ENCODE measurements at places on chromosomes 3 and 15.
A peak's percentile ranks its signal among the peaks of the same experiment; 100 is the strongest.

DNA sequence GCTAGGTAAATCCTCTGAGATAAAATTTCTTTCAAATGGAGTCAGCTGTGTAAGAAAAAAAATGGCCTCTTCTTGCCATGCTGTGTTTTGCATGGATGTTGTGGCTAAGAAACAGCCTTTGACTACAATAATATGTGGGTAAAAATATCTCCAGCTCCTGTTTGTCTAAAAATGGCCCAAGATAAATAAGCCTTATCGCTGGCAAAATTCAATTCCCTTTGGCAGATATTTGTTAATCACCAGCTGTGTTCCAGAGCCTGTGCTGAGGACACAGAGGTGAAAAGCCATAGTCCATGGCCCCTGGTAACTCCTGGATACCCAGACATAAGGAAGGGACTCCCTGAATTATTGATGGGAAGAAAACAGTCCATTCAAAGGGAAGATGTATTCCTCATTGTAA, 15.3 kb upstream of the RAMAC start:
- DNase-seq: no peak

- DNase-seq: no peak
Measured at GRCh38 chr3:108525256-108525655, 14.9 kb upstream of the MYH15 start.

GRCh38 chr15:75929799-75930565, 26.3 kb downstream of the FBXO22 start:
- no peak for DNase-seq

GRCh38 chr3:188728371-188728896, 443.3 kb upstream of the TPRG1 start:
- no peak for DNase-seq

DNA sequence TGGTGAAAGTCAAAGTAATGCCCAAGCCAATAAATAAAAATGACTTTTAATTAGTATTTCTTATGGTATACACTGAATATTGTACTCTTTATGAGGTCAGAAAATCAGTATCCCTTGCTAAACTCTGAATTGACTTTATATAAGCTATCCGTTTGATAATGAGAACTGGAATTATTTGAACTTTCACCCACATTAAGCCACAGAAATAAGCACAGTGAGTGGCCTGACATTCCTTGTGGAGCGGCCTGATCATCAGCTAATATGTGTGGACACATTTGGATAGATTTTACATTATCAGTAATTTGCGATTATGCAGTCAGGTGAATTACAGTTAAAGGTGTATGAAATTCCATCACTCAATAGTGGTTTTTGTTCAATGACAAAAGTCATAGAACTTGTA, 136.0 kb upstream of the CBLB start:
- no peak for DNase-seq

- no peak for DNase-seq
Measured at GRCh38 chr3:133380481-133381225, 19.2 kb upstream of the BFSP2 start.

DNA sequence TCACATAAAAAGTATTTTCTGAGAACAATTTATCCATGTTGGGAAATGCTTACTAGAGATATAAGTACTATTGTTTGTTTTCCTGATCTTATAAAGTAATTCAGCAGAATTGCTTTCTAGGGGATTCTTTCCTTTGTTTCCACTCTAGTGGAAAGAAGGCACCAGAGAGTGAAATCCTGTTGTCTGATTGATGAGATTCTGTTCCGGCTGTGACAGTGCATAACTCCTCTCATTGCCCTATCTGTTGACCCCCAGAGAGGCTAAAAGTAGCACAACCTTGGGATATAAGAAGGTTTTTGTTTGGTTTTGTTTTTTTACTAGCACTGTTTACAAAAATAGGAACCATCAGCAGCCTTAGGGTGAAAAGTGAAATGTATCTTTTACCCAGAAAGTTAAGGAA, 114.1 kb downstream of the ALCAM start:
- no peak for DNase-seq

GRCh38 chr15:78071383-78071782, 6.1 kb downstream of the TBC1D2B start:
- DNase-seq: no peak

DNA sequence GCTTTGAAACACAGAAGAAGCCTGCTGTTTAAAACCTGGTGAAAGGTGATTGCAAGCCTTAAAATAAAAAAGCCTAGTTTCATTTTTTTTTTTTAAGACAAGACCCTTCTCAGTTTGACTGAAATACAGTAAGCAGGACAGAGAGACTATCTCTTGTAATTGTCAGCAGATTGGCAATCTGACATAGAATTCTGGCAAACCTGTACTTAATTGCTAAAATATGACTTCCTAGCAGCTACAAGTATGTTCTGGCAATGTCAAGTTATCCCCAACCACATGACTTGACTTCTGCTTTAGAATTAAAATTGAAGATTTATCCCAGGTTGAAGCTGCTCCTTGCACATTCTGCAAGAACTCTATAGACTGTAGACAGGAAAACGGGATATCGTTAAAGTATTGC, 232.8 kb upstream of the NR2F2 start:
- DNase-seq: no peak

- DNase-seq: no peak
Measured at GRCh38 chr15:99151156-99151555, 46.3 kb downstream of the SYNM start.

GRCh38 chr3:132926098-132926497, 112.1 kb upstream of the TMEM108 start:
- no peak for DNase-seq

GRCh38 chr15:96333131-96334016, 2.9 kb downstream of the NR2F2 start:
- DNase-seq: no peak

GRCh38 chr3:98778852-98779413, 15.8 kb downstream of the ST3GAL6 start:
- no peak for DNase-seq

GRCh38 chr3:114223143-114223542, 14.2 kb downstream of the ZNF80 start:
- DNase-seq: no peak

DNA sequence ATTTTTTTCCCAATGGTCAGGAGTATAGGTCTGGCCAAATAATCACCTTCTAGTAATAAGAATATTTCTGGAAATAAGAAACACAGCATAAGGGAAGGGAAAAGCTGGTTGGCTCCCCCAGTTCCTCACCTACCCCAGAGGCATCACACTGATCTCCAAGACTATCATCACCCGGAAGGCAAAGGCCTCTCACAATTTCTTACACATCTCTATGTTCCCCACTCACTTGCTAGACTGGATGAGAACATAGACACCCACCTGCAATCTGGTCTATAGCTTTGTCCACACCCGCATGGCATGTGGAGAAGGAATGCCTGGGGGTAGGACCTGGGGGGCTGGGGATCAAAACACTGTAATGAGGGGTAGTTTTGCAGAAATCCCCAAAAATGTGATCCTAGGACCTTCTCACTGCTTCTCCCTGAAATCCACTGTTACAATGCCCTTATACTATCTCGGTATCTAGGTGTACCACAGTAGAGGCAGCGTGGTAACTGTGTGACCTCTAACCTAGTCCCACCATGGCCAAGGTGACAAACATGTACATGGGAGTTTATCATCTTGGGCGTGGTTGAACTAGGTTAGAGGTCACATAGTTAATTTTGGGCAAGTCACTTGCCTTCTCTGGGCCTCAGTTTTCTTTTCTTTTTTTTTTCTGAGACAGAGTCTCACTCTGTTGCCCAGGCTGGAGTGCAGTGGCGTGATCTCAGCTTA, 29.5 kb upstream of the NRROS start:
- DNase-seq: no peak

DNA sequence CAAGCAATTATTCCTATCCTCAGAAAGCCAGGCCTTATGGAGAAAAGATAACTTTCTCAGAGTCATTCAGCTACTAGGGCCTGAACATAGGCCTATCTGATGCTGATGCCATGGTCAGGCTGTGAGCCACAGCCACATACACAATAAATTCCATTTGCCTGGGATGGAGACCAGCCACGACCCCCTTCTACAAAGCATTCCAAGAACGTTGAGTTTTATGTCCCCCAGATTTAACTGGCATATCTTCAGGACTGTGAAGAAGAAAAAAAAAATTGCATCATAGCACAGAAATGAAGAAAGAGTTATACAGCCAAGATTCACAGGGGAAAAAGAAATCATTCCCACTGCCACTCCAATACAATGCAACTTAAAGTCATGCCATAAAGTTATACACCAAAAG, 100.0 kb downstream of the THBS1 start:
- no peak for DNase-seq

- no peak for DNase-seq
Measured at GRCh38 chr3:190716211-190716610, 146.3 kb downstream of the GMNC start.

DNA sequence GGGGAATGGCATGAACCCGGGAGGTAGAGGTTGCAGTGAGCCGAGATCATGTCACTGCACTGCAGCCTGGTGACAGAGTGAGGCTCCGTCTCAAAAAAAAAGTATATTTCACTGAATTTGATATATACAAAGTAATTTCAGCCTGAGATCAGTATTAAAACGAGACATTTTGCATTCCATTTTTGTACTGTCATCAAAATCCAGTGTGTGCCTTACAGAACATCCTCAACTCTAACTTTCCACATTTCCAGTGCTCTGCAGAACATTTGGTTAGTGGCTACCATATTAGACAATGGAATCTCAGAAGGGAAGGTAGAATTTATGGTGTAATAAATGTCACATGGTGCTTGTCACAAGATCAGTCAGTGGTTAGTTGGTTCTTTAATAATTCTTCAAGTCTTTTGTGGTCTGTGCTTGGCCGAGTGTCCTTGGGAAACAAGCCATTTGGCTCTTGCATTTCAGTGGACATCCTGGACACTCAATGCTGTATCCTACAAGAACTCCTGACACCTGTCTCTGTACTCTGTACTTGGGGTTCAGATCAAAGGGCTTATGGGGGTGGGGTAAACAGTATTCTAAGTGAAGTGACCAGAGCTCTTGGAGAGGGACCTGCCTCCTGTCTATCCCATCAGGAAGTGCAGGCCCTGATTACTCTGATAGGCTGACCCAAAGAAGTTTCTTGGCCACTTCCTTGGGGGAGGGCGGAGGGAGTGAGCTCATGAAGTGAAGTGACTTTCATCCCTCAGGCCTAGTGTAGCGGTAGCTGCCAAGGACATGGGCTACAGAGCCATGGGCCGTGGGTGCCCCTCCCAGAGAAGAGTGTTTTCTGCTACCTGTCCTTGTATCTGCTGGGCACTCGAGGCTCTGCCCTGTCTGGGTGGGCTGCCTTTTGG, 3.7 kb downstream of the ACVR2B start:
- no peak for DNase-seq

DNA sequence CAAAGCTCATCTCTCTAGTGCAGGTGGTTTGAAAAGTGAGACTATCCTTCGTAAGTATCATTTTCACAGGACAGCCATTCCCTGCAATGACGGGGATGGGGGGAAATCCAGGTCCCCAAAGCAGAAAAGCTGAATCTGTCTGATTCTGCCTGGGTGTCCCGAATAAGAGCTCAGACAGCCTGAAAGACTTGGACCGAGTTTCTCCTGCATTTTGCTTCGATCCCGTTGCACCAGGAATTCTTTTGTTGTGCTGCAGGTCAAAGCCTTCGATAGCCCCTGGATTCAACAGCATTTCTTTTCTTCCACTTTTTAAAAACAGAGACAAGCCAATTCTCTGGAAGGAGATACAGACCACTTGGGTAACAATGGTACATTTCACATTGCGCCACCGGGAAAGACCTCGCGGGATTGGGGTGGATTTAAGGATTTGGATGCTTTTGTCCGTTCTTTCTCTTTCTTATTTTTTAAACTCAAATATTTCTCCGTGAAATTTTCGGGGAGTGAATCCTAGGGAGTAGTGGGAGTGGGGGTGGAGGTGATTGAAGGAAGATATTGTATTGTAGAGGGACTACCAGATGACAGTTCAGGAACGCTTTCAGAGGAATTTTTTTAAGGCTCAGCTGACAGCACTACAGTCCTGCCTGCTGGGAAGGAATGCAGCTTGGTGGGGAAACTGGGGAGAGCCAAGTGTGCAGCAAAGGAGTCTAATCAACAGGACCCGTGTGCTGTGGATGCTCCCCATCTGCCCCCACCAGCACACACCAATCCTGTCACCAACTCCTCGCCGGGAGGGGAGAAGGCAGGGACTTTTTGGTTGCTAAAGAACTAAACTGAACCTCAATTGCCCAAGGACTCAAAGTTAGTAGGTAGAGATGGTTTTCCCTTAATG, 2.6 kb downstream of the SLITRK3 start:
- DNase-seq: no peak

GRCh38 chr15:85744579-85744978, 50.1 kb downstream of the KLHL25 start:
- DNase-seq: no peak

GRCh38 chr3:48472673-48472922, 26.1 kb downstream of the ATRIP start:
- no peak for DNase-seq

- DNase-seq: peak; percentile 80
Measured at GRCh38 chr3:184133840-184134745, 1.1 kb upstream of the EIF2B5 start.

DNA sequence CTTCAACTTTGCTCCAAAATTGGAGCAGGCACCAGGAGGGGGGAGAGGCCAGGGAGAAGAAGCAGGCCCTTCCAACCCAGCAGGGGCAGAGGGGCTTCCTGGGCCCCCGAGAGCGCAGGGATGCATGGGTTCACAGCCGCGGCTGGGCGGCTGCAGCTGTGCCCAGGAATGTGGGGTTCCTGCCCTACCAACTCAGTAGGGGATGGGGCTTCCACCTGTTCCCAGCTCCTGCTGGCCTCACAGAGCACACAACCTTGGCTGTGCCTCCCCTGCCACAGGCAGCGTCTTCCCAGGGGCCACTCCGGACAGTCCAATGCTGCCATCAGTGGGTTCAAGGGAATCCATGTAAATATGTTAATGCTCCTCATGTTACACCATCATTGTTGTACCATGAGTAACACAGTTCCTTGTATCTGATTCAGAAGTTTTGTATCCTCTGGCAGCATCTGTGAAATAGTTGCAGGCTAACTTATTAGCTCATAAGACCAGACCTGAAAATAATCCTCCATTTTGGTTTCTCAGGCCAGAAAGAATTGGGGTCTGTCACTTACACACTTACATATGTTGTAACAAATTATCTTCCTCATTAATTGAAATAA, 12.1 kb upstream of the SIAH2 start:
- no peak for DNase-seq

GRCh38 chr15:62739082-62739481, 303.5 kb upstream of the TPM1 start:
- DNase-seq: no peak

DNA sequence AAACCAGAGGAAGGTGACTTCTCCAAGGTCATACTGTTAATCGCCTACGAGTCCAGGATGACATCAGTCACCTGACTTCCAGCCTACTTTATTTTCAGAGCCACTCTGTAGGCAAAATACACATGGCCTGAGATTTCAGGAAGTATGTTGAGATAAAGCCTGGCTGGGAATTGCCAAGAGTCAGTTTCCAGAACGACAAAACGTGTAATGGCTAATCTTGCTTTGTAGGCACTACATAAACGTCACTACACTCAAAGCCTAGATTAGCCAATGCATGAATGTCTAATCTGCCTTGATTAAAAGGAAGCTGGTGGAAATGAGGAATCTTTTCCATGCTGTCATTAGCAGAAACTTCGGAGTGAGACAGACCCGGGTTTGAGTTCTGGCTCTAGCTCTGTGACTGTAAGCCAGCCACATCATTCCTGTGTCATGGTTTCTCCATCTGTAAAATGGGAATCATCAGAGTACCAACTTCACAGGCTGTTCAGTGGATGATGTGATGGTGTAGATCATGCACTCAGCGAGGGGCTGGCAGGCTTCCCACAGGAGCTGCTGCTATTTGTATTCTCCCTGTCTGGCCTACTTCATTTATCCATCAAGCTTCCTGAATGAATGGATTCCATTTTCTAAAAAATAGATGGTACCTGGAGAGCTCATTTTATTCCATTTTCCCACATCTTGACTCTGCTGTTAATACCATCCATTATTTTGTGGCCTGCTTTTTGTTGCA, 241.9 kb downstream of the XXYLT1 start:
- DNase-seq: no peak

All from NCI-H1930 (cell line).